Stimulated activated CD8-positive, alpha-beta memory T cell treated with anti-CD3 and anti-CD28 coated beads, Interleukin-15, amount 100 ng/mL, for 4 hours (primary cell): ENCODE measurements at places on chromosomes 5 and 9.
A peak's percentile ranks its signal among the peaks of the same experiment; 100 is the strongest.

DNA sequence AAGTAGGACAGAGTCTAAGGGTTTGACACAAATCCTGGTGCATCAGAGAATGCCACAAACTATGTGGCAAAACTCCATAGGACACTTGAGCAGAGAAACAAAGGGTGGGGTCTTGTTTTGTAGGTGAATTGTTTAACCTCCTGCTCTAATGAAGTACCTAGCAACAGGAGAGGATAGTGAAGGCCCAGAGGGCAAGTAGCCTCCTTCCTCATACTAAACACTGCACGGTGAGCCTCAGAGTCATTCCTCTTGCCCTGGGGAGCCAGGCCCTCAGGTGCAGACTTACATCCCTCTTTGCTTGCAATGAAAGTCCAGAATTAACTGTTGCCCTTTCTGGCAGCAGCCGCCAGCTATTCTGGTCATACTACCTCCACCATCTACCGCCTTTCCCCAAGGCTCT lies 166.1 kb downstream of the DROSHA start:
- DNase-seq = no peak

DNA sequence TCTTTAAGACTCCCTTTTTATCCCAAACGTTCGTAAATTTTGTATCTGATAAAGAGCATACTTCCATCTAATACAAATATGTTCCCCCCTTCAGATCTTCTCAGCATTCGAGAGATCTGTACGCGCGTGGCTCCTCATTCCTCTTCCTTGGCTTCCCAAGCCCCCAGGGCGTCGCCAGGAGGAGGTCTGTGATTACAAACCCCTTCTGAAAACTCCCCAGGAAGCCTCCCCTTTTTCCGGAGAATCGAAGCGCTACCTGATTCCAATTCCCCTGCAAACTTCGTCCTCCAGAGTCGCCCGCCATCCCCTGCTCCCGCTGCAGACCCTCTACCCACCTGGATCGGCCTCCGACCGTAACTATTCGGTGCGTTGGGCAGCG lies 19.9 kb downstream of the CDKN2A start:
- no peak for DNase-seq

DNA sequence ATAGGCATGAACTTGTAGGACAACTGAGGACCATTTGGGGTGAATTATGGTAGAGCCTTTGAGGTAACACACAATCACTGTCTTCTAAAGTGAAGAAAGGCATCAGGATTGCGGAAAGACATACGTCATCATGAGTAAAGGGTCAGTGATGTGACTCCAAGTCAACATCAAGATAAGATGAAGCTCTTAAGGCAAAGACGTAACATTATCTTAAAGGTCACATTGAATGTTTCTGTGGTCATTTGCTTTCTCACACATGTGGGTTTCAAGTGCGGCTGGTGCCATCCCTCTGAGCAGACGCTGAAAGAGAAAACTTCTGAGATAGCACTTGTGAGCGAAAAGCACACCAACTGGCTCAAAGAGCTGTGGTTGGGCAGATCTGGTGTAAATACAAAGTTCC lies 63.3 kb upstream of the GRAMD2B start:
- DNase-seq = no peak

- no peak for DNase-seq
Observed at GRCh38 chr9:127079446-127080140, 42.8 kb downstream of the ANGPTL2 start.

GRCh38 chr5:172558076-172558976 lies 82.7 kb upstream of the NEURL1B start:
- no peak for DNase-seq

DNA sequence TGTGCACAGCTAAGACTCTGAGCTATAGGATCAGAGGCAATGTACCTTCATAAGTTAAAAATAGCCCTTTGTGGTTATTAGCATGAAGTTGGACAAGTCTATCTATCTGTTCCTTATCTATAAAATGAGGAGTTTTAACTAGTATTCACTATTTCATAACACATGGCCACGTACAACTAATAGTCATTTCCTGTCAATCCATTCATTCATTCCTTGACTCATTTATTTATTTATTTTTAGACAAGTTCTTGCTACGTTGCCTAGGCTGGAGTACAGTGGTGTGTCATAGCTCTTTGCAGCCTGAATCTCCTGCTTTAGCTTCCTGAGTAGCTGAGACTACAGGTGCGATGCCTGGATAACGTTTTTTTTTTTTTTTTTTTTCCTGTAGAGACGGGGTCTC lies 92.1 kb downstream of the NR3C1 start:
- DNase-seq = no peak

DNA sequence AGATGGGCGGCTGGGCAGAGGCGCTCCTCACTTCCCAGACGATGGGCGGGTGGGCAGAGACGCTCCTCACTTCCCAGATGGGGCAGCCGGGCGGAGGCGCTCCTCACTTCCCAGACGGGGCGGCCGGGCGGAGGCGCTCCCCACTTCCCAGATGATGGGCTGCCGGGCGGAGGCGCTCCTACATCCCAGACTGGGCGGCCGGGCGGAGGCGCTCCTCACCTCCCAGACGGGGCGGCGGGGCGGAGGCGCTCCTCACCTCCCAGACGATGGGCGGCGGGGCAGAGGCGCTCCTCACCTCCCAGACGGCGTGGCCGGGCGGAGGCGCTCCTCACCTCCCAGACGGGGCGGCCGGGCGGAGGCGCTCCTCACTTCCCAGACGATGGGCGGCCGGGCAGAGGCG lies 140.2 kb downstream of the WDR70 start:
- DNase-seq = no peak

- DNase-seq = no peak
Observed at GRCh38 chr9:78363221-78363620, 66.3 kb downstream of the PSAT1 start.

GRCh38 chr9:33374634-33375237 lies 27.6 kb downstream of the AQP7 start:
- peak; percentile 19 for DNase-seq

- no peak for DNase-seq
Observed at GRCh38 chr5:172446336-172447051, 7.8 kb downstream of the SH3PXD2B start.

GRCh38 chr5:18491349-18491748 lies 857.1 kb downstream of the TAF11L14 start:
- DNase-seq = no peak

- no peak for DNase-seq
Observed at GRCh38 chr5:132378580-132378979, 9.1 kb downstream of the SLC22A5 start.

DNA sequence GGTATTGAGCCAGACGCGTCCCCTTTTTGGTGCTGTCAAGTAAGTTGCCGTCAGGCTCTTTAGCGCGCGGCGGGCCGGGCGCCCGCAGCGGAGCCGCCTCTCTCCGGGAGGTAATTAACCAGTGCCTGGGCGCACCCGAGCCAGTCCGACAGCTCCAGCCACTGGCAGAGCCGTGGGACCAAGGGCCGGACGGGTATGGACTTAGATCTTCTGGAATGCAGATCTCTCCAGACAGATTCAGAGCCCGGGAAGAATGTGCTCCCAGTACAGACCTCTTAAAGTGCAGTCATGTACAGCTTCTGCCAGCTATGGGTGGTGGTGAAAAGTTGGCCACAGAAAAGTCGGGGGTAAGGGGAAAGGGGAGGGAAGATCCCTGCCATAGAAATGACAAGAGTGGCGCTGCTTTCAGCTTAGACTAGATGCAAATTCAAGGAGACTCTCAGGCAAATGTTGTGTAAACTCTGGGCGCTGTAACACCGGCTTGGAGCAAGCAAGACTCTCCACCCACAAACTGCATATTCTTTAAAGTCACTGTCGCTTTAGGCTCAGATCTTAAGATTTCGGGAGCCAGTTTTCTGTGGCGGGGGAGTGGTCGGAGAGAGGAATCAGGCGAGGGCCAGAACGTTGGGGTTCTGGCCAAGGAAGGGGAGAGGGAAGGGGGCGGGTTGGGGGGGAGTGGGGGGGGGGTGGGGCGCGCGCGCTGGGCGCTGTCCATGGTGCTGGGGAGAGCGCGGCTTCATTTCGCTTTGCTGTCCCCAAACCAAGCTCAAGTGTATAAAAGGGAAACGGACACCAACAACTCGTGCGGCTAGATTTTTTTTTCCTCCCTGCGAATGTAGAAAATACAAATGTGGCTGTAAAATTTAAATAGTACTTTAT lies 29.2 kb downstream of the NR2F1 start:
- DNase-seq = no peak

DNA sequence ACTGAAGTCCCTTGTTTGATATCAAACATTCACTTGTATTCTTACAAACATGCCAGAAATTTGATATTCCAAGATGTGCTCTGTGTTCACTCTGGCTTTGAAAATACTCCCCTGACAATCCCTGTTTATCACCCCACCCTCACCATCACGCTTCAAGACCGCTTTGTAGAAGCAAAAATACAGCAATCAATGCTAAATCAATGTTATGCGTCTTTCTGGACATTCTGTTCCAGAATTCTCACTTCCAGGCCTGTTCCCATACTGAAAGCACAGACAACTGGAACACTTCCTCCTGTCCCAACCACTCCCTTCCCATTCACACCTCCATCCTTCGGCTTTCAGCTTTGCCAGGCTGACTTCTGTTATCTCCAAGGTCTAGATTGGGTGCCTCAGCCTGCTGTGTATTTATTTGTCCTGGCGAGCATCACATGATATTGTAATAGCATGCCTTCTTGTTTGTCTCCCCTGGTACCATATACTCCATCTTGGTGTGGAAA lies 72.8 kb downstream of the SNCAIP start:
- DNase-seq = no peak

- no peak for DNase-seq
Observed at GRCh38 chr9:86795823-86796553, 151.3 kb downstream of the GAS1 start.

- no peak for DNase-seq
Observed at GRCh38 chr5:144335561-144335960, 164.9 kb downstream of the KCTD16 start.

GRCh38 chr9:87517732-87518131 lies 20.1 kb downstream of the DAPK1 start:
- DNase-seq = no peak

GRCh38 chr9:70901746-70902145 lies 219.7 kb downstream of the TRPM3 start:
- no peak for DNase-seq

GRCh38 chr5:81980598-81981260 lies 8.9 kb downstream of the ATG10 start:
- DNase-seq = no peak

DNA sequence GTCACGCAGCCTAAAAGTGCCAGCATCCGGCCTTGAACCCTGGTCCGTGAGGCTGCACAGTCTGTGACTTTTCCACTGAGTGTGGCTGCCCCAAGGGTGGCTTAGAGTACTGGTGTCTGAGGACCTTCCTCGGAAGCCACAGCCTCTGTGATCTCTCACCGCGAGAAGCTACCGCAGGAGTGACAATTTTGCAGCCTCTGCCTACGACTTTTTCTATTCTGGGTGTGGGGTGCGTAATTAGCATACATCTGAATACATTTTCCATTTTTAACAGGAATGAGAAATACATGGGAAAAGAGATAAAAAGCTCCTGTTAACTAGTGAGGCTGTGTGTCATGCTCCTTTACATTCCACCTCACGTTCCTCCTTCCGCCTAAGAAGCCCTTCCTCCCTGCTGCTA lies 48.3 kb upstream of the HRH2 start:
- DNase-seq = no peak

DNA sequence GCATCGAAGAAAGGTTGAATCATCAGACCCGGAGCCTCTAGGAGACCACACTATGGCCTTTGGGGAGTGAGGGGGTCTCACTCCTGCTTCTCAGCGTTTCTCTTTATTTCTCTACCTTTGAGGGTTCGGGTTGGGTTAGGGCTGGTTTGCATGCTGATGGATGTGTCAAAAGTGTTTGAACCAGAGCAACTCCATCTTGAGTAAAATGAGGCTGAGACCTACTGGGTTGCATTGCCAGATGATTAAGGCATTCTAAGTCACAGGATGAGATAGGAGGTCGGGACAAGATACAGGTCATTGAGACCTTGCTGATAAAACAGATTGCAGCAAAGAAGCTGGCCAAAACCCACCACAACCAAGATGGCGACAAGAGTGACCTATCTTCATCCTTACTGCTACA lies 44.9 kb upstream of the TCF7 start:
- DNase-seq = no peak

- no peak for DNase-seq
Observed at GRCh38 chr9:112782218-112782617, 31.7 kb downstream of the SNX30 start.

GRCh38 chr9:94872083-94872833 lies 145.8 kb downstream of the AOPEP start:
- no peak for DNase-seq

DNA sequence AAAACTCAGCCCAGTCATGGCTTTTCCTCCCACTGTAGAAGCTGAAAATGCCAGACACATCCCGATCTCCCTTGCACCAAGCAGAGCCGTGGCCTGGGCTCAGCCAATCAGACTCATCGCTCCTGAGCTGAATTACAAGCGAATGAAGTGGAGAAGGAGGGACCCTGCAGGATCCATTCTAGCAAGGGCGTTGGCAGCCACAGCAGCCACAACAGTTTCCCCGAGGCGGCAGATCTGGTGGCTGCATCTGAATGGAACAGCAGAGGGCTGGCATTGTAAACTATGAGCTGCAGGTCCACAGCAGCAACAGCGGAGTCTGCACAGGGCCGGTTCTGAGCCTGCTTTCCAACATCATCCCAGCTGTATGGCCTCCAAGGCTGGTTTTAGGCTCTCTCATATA lies 23.8 kb downstream of the ALG2 start:
- no peak for DNase-seq

DNA sequence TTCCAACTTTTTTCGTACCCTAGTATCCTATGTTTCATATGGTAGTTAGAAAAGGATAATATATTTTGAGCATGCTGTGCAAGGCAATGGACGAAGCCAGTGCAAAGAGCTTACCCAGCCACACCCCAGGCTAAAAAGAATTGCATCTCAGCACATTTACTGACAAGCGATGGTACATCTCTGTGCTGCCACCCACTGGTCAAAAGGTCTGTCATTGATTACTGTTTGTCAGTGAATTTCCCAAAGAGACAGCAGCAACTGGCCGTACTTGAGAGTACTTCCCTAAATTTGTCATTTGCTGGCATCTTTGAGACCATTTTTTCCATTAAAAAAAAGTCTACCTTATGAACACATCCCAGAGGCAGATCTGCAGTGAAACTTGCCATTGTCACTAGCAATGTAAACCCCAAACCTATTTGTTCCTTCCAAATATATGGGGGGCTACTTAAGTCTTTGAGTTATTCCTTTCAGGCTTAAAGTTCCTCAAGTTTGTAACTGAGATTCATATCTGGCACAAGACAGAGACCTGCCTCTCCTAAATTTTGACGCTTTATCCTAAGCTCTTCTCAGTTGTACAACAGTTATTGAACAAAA lies 184.3 kb downstream of the CTNND2 start:
- DNase-seq = no peak
